ENCODE measurements at places on chromosomes 7 and 10.

DNA sequence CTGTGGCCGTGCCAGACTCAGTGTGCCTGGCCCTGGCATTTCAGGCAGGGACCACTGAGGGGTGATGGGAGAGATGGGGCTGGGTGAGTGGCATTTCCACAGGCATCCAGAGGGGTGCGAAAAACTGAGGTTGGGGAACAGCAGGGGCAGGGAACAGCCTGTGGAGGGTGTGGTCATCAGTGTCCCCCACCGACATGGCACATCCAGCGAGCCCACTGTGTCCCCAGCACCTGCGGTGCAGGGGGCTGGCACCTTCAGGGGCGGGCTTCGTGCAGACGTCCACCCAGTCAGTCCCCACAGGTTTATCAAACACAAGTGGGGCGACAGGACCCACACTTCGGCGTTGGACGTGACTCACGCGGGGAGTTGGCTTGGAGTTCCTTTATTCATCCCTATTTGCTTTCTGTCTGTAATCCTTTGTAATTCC, 14.8 kb downstream of the CUX1 start:
- no peak for ATAC-seq

DNA sequence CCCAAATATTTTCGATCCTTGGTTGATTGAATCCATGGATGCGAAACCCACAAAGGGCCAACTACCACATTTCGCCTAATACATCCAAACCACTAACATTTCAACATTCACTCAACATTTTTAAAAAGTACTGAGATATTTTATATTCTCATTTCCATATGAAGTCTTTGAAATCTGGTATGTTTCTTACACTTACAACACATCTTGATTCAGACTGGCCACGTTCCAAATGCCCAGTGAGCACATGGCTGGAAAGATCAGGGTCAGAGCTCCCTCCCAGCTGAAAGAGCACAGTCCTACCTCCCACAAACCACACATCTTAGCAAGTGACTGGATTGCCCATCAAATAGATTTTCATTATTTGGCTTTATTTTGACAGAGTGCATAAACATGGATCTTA, 18.9 kb downstream of the NCAPG2 start:
- ATAC-seq = no peak

DNA sequence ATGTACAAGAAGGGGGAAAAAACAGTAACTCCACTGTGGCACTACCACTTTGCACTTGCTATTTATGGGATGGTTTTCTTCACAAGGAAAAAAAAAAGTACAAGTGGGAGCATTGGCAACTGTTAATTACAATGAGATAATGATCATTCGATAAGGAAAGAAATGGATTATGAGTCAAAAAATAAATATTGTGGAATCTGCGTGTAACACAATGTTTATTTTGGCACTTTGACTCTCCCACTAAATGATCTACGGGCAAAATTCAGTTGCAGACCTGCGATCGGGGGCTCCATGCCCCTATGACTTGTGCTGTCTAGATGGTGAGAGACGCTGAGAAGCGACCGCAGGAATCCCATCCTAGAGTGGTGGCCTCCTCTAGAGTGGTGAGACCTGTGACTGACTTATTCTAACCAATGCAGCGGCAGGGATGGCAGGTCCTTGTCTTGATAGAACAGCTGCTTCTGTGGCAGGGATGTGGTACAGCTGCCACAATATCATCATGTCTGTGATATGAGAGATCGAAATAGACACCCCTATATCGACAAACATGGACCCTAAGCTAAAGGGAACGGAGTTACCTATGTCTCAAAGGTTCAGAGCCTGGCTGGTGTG, 345.0 kb upstream of the KLF6 start:
- ATAC-seq = no peak

DNA sequence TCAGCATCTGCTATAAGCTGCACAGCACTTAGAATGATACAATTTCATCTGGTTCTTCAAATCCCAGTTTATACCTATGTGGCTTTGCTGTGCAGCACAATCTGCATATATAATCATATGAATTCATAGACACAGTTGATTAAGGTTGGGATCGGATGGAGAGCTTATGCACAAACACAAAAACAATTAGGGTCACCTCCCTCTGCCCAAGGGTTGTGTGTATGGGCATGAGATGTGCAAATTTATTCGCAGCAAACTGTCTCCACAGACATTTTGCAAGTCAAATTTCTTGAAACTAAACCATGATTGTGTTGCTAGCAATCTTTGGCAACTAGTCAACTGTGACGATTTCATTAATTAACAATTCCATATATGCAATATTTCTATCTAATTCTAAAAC, 955.7 kb downstream of the SORCS3 start:
- ATAC-seq = no peak

DNA sequence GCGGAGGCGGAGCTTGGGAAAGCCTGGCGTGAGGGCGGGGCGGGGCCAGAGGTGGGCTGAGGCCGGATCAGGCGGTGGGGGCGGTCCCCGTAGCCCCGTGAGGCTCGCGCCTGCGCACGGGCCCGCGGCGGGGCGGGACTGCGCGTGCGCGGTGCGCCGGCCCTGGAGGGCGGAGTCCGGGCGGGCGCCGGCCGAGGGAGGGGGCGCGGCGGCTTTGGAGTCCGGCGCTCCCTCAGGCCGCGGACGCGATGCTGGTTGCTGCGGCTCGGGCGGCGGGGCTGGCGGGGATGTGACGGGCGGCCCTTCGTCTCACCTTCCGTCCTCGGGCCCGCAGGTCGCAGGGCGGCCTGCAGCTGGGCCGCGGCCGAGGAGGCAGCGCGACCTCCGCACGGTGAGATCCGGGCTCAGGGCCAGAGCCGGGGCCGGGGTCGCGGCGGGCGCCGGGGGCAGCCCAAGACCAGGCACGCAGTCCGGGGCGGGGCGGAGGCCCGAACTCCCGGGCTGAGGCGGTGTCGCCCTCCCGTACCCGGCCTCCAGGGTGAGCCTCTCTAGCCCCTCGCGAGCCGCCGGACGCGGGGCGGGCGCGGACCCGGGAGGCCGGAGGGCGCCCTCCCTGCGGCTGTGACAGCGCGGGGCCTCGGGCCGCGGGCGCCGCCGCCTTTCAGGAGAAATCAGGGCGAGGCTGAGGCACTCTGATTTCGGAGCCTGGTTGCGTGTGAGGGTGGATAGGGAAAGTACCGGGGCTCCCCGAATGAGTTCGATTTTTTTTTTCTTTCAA, at the start of gene CCSER2:
CCSER2 (plus strand) TSS at position 172 of the 778 bp plus-strand sequence. CDS start 42,464 bp downstream, outside the sequence.
- ATAC-seq = peak; percentile 73

DNA sequence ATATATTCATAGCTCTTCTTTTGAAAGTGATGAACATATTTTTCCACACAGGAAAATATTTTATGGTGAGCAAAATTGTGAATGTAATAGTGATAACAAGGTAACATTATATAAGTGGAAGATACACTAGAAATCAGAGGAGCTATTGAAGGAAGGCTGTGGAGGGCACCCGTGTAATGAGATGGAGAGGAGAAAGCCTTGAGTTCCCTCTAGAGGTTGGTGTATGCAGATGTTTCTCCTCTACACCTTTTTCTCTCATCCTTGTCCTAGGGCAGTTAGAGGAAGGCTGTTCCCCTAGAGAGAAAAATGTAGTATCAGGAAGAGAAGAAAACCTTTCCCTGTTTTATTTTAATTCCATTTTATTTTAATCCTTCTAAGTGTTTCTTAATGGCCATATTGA, 54.6 kb upstream of the NRG3 start:
- ATAC-seq = no peak

DNA sequence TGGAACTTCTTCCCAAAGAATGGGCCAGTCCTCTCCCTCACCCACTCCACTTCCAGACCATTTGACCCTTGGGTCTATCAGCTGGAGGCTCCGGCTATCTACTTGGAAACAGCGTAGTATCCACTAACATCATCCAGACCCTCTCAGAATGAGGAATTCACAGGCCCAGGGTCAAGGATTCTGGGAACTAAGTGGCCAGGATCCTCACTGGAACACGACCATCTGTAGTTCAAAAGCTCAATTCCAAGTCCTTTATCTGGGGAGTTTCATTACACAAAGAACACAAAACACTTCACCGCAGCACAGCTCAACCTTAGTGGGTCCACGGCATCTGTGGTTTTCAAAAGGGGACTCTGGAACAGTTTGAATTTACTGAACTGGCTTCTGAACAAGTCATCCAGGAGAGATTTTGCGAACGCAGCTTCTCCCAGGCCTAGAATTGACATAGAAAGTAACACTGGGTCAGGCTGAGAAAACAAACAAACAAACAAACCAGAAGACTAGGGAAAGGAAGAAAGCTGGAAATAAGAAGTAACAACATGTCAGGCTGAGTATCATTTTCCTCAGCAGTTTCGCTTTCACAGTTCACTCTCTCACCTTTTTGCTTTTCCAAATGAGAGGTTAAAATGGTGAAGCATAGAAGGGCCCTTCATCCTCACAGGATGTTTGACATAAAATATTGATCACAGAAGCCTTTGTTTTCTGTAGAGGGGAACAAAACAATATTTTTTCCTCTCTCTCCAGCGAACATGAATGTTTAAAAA, 57.6 kb upstream of the USP6NL start:
- no peak for ATAC-seq
